Nephron progenitor cell (in vitro differentiated cells): ENCODE measurements at places on chromosomes 2 and 18.

DNA sequence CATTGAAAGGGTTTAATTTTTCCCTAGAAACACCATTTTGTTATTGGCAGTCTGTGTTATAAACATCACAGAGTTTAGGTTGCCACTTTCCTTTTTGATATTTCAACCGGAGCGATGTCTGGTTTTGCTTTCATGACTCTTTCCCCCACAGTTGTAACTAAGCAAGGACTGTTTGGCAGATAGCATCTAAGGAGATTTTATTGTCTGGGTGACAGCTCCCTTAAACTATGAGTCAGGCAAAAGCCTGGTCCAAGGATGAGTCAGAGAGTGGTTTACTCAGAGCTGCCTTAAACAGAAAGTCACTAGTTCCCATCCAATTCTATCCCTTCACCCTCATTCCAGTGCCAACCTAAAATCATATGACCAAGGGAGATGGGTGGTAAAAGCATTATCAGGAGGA, 341.6 kb upstream of the VWC2L start:
- no peak for DNase-seq

DNA sequence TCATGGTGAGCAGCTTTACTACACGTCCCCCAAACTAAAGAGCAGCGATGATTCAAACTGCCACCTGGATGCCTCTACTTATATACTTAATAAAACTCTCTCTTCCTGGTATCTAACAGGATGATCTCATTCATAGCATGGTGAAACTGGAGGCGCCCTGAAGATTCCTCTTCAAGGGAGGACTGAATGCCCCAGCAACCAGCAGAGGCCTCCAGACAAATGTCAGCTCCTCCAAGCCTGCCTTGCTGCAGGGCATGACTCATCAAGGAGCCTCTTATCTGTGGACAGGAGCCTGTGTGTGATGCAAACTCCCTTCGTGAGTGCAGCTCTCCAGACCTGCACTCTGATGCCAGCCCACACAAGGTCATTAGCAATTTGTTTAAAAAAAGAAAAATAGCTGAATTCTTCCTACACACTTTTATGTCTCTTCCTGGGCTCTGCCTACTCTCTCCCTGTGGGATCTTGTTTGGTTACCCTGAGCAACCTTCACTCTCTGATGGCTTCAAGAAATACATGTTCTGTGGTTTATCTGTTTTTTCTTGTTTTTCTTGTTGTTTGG, 30.2 kb downstream of the LONRF2 start:
- no peak for DNase-seq

DNA sequence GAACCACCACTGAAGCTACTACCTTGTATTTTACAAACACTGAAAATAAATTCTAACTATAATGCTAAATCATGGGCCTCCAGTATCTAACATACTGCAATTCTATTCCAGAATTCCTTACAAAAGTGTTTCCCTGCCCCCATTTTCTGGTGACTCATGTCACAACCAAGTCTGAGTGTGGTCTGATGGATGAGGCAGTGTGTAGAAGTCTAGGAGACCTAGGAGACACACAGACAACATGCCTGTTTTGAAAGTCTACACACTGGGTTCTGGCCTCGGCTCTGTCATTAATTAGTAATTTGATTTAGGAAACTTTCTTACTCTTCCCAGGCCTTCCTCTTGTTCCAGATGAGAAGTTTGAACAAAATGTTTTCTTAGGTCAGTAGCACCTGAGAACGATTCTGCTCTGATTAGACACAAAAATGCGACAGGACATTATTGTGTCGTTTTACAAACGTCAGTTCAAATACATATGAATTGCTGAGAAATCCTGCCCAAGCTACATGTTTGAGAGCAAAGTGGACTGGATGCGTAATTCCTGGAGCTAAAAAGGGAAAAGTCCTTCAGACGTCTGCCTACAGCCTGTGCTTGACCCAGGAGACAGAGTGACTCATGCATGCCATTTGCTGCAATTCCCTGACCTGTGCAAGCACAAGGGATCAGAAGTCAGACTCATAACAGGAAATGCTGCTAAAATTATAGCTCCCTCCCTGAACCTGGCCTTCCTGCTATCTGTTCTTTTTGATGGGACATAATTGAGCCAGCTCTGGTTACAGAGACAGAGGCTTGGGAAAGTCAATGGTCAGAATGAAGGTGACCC, 494.4 kb downstream of the SOX11 start:
- DNase-seq = peak; percentile 20

- DNase-seq = no peak
These were observed 15.4 kb downstream of the NAB1 start for GRCh38 chr2:190664240-190664639.

GRCh38 chr18:58525517-58525916, 103.4 kb downstream of the ALPK2 start:
- DNase-seq = no peak

GRCh38 chr18:43648002-43648401, 370.7 kb upstream of the SYT4 start:
- no peak for DNase-seq

GRCh38 chr2:38442643-38443541, 65.8 kb upstream of the ATL2 start:
- no peak for DNase-seq

DNA sequence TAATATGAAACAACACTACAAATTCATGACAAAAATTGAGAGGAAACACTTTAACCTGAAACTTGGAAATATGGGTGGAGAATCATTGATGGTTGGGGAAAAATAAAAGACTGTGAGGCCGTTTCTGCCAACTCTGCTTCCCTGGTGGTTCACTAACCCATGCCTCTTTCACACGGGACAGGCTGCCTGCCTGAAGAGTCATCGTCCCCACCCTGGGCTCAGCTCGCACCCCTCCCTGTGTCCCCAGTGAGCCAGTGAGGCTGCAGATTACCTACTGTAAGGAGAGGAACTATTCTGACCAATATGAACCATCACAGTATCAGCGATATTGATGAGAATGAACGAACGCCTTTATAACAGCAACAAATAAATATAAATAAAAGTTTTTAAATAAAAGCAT, 357.8 kb upstream of the CDH20 start:
- no peak for DNase-seq

- no peak for DNase-seq
These were observed 31.8 kb downstream of the CREB1 start for GRCh38 chr2:207561386-207562080.

DNA sequence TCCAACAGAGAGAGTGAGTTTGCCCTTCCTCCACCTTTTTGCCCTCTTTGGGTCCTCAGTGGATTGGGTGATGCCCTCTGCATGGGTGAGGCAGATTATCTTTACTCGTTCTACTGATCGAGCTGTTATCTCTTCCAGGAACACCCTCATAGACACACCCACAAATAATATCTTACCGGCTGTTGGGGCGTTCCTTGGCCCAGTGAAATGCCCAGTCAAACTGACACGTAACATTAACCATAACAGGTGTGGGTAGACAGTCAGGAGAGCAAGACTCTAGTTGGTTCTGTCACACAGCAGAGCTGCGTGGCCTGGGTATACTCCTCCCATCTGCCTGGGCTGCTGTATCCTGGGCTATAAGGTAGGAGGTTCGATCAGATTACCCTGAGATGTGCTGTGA, 144.1 kb downstream of the AGAP1 start:
- DNase-seq = no peak

GRCh38 chr2:79820281-79820680, 307.4 kb downstream of the CTNNA2 start:
- DNase-seq = no peak

GRCh38 chr18:42258301-42258965, 303.4 kb downstream of the PIK3C3 start:
- DNase-seq = no peak

DNA sequence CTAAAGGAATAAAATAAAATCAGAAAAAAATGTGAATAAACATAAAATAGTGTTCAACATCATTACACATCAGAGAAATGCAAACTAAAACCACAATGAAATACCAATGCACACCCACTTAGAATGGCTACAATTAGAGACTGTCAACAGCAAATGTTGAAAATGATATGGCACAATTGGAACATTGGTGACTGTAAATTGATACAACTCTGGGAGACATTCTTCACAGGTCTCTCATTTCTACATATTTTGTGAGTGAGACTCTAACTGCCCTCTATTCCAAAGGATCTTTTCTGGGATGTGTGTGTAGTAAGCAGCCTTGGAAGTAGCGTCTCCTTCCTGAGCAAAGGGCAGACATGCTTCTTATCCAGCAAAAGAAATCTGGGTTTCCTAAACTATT, 323.0 kb downstream of the FBXO15 start:
- no peak for DNase-seq

- no peak for DNase-seq
These were observed 164.5 kb downstream of the LCLAT1 start for GRCh38 chr2:30611583-30611982.

- DNase-seq = no peak
These were observed 225.7 kb downstream of the XIRP2 start for GRCh38 chr2:167114018-167114417.

DNA sequence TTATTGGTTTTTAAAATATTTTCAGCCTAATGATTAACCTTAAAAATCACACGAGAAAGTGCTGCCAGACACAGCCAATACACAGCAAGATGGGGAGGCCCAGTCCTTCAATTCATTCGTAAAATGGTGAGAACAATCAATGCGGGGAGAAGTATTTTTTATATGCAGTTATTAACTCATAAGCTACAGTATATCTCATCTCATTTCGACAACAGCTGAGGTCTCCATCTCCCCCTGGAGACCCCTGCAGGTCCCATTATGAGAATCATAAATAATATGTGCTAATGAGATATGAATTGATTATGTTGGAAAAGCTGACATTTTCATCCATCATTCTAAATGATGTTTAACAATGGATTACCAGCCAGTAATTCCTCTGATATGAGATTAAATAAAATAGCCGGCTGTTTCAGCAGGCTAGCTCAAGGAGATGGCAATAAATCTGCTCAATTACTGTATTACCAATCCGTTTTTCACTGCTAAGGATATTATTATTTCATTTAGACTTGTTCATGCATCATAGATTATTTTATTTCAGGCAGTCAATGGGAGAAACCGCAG, 535.8 kb downstream of the GALR1 start:
- no peak for DNase-seq
